ENCODE measurements at places on chromosomes 11 and 22. TPM values are rescaled to one million over a fixed set of nuclear protein-coding genes. Genes with fewer than 3 reads are reported as not detected.

The SHANK3 gene
- 0.22 TPM for total RNA-seq

The C22orf15 gene
- total RNA-seq: not detected

DNA sequence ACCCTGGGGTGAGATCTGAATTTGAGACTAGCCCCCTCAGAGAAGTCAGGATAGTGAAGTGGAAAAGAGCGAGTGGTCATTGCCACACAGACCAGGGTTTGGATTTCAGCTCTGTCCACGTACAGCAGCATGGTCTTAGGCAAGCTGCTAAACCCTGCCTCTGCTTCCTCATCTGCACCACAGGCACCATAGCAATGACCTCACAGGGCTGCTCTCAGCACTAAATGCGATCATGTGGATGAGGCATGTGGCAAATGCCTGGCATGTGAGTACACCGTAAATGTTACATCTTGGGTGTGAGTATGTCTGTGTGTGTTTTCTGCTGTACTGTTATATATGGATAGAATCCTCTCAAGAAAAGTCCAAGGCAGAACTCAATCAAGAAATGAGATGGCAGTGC lies 15.8 kb downstream of the NAV2 start:
- DNase-seq: no peak

GRCh38 chr11:84316866-84317555 lies 1030.8 kb upstream of the CCDC90B start:
- no peak for DNase-seq

All from SJSA1 (cell line).